ENCODE measurements at places on chromosomes 13 and 19. TPM values are rescaled to one million over a fixed set of nuclear protein-coding genes. Genes with fewer than 3 reads are reported as not detected.

- H3K27ac ChIP-seq: peak overlapping the region; percentile 96
- no peaks in the 10 kb centered on the region for H3K27me3 ChIP-seq
- H3K4me3 ChIP-seq: peak overlapping the region; percentile 92
- H3K36me3 ChIP-seq: peaks cover 12% of the 10 kb centered on the region
- H3K4me1 ChIP-seq: peaks cover 49% of the 10 kb centered on the region
Measured at GRCh38 chr19:16085115-16085514, 8.8 kb downstream of the TPM4 start.

- H3K36me3 ChIP-seq: no peaks in the 10 kb centered on the region
- no peak overlapping the region for H3K27ac ChIP-seq
- H3K27me3 ChIP-seq: peaks cover 21% of the 10 kb centered on the region
- H3K4me1 ChIP-seq: no peaks in the 10 kb centered on the region
Measured at GRCh38 chr19:5349041-5349440, 8.4 kb upstream of the PTPRS start.

GRCh38 chr19:5621945-5622464 lies 571 bp downstream of the SAFB2 start:
- no peak for DNase-seq
- peaks cover 6% of the 10 kb centered on the region for H3K36me3 ChIP-seq
- H3K27ac ChIP-seq: peak overlapping the region; percentile 100
- H3K4me1 ChIP-seq: peaks cover 57% of the 10 kb centered on the region
- H3K4me3 ChIP-seq: peak overlapping the region; percentile 100

Gene AMER2
- not detected for total RNA-seq
